Epithelial cell of esophagus (primary cell): ENCODE measurements at places on chromosomes 3 and 15.

DNA sequence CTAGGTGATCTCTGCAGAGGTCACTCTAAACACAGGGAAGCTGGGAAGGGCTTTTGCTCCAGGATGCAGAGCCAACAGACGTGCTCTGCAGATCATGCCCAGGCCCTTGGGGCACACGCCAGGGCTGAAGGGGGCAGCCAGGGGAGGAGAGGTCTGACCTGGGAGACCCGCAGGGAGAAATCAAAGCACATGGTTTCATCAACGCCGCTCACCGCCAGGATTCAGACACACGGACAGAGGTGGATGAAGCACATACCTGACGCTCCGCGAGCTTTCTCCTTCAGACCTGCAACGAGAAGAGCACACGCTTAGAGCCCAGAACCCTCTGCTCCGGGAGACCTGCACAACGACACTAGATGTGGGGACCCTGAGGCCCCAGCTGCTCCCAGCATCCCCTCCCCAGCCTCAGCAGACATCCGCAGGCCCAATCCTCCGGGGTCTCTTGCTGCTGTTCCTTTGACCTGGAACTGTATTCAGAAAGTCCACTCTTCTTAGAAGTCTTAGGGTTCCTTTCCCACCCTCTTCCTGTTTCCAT lies 90.7 kb upstream of the IQSEC1 start:
- DNase-seq: no peak

DNA sequence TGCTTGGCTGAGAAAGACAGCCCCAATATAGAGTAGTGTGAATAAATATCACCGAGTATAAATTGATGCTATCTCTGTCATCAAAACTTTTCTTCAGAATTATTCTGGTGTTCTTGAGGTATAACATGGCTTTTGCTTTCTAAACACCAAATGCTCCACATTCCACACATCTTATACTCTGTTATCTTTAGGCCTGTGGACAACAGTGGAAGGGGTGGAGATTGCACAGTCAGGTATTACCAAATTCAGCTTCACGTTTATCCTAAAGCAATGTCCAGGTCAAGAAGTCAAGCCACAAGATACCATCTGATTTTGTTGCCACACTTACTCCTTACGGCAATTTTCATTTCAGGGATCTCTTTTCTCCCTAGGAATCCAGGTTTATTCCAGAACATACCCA lies 394.8 kb downstream of the SI start:
- DNase-seq: no peak

DNA sequence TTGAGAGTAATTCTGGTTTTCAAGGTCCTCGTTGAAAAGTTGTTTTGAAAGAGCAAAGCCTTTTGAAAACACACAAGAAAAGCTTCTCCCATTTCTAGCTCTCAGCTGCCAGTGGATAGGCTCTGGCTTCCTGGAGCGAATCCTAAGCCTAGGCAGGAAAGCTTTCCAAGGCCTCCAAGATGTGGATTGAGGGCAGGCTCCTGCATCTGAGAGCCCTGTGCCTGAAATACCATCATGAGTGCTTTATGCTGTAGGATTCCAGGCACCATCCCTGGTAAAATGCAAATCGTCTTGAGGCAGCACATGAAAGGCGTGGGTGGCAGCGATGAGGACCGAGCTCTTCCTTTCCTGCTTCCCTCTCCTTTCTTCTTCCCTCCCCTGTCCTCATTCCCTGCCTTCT lies 60.7 kb upstream of the CORO2B start:
- DNase-seq: no peak

DNA sequence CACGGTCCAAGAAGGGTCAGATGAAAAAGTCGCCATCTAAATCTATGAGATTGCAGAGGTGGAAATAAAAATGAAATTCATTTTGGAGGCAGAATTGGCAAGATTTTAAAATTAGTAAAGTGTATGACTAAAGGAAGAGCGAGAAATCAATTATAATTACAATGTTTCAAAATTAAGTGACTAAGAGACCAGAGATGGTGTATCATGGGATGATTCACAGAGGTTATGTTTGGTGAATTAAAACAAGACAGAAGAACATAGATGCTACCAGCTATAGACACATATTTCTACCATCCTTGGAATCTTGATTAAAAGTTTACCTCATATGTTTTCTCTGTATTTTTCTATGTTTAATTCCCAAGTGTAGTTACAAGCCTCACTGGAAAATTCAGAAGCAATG lies 308.9 kb upstream of the DNAJC19 start:
- peak; percentile 53 for DNase-seq

GRCh38 chr3:149941186-149941585 lies 29.5 kb downstream of the PFN2 start:
- peak; percentile 17 for DNase-seq

DNA sequence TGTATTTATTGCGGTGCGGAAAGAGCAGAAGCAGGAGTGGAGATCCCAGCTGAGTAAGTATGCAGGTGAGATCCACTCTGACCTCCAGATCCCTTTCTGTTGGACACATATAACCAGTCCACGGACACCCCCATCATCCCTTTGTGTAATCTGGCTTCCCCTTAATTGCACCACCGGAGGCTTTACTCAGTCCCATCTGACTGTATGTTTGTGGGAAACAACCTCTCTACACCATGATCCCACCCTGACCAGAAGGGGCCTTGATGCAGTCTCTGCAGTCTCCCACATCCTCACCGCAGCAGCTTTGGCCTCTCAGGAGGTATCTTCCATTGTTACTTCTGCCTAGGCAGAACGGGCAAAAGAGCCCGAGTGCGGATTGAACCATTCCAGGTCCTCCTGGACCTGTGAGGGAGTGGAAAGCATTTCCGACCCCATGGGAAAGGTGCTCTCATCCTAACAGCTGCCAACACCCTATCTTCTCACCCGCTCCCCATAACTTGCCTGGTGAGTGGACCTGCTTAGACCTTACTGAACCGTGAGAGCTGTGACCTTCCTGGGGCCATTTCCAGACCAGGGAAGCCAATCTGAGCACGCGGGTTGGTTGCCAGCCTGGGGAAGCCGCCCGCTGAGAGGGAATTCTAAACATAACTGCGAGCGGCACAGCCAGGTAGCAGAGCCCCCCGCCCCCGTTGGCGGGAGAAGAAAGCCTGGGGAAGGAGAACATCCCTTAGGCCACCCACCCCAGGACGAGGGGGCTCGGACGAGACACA lies 1.1 kb downstream of the SLCO2A1 start:
- no peak for DNase-seq

DNA sequence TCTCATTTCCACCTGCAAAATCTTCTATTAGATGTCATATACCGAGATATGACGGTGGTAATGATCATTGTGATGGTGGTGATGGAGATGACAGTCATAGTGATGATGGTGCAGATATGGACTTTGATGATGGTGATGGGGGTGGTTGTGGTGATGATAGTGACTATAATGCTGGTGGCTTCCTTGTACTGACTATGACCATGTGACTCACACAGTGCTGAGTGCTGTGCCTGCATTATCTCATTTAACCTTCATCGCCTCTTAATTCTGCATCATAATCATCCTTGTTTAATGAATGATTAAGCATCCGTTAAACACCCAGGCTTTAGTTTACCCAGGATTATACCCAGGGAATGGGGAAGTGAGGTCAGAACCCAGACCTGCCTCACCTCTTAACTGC lies 331.7 kb downstream of the FEZF2 start:
- DNase-seq: peak; percentile 5

GRCh38 chr15:40082195-40082883 lies 26.3 kb downstream of the BMF start:
- DNase-seq: no peak

DNA sequence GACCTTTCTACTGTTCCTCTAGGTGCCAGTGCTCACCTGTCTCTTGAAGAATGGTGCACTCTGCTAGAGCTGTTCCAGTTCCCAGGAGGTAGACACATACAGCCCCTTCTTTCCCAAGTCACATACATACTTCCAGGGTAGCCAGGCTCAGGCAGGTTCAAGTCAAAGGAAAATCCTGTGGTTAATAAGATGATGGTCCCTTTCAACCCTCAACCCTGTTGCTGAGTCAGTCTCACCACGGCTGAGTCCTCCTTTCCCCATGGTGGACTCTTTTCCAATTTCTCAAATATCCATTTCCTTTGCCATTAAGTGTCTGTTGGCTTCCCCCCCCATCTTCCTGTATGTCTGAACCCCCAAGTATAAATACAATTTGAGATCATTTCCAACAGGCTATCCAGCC lies 56.1 kb upstream of the ACAN start:
- DNase-seq: no peak
